ENCODE measurements at places on chromosomes 12 and 14. TPM values are rescaled to one million over a fixed set of nuclear protein-coding genes. Genes with fewer than 3 reads are reported as not detected.

The LAG3 gene
- total RNA-seq: 0.21 TPM

The KIF26A gene
- total RNA-seq: 8.5 TPM

The GLIPR1L1 gene
- not detected for total RNA-seq

The SEC23A gene
- total RNA-seq: 318 TPM

The REP15 gene
- 0.95 TPM for total RNA-seq

The TDG gene
- total RNA-seq: 37.0 TPM

The CRIP2 gene
- total RNA-seq: 53.7 TPM

The BTBD7 gene
- total RNA-seq: 56.5 TPM

The AVPR1A gene
- total RNA-seq: 43.7 TPM

The MYO1A gene
- total RNA-seq: 0.16 TPM
